NT2/D1 (cell line): ENCODE measurements at places on chromosomes 12 and 14.

DNA sequence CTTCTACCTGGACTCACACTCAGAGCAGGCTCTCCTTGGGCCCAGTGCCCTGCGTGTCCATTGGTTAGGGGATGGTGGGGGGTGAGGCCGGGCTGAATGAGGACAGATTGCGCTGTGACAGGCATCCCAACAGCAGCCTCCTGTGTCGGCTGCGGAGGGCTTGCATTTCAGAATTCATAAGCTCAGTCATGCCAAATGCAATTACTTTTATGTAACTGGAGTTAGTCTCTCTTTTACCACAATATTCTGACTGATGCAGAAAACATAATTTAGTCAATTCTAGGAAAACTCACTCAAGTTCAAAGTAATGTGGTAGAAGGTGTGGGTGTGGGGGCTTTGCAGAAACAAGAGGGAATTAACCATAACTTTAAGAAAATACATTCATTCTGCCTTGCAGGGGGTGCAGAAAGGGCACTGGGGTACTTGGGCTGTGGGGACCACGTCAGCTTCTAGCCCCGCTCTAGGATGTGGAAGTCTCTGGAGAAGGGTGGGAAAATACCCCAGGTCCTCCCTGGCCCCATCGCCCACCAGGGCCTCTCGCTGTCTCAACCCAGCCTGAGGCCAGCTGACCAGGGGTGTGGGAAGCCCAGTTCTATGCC lies 257.7 kb downstream of the ADGRD1 start:
- no peak for DNase-seq

- no peak for DNase-seq
These were observed 1.9 kb downstream of the GALNT16 start for GRCh38 chr14:69261761-69262331.

- DNase-seq = no peak
These were observed 257.6 kb downstream of the C12orf75 start for GRCh38 chr12:105588106-105588505.

DNA sequence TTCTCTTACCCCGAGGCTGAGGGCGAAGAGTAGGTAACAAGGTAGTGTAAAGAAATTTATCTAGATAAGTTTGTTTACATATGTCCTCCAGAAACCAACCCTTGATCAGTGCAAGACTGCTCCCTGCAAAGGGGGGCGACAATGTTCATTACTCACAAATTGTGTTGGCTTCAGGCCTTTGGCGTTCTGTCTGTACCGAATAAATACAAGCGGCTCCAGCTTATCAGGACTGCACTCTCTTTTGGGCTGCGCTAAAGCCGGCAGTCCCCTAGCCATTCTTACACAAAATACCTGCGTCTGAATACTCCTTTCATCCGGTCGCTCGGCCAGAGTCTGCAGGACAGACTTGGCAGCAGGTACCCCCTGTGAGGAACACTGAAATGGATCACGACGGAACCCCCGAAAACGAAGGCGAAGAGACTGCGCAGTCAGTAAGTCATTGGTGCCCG lies 116.4 kb downstream of the PPHLN1 start:
- no peak for DNase-seq

DNA sequence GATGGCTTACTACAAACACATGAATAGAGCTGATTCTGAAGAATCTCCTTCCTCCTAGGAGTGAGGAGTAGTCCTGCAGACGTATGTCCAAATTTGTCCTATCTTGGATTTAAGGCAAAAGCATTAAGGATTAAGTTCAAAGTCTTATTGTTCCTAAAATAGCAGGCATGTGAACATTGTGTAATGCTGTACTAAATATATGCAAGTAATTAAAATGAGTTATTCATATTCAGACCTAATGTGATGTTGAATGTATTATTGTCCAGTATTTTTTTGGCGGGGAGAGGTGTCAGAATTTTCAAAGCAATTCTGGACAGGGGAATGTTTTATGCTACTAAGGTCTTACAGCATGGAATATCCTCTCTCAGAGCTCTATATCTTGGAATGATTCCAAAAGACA lies 60.7 kb upstream of the STK38L start:
- DNase-seq = no peak

- no peak for DNase-seq
These were observed 399.5 kb downstream of the PDZRN4 start for GRCh38 chr12:41587574-41587973.
